H9 (cell line): ENCODE measurements at places on chromosomes 12 and 14. TPM values are rescaled to one million over a fixed set of nuclear protein-coding genes. Genes with fewer than 3 reads are reported as not detected.

The JDP2 gene
- 22.8 and 24.7 TPM in 2 replicates for total RNA-seq

The C3AR1 gene
- total RNA-seq, result not detected in 2 replicates

DNA sequence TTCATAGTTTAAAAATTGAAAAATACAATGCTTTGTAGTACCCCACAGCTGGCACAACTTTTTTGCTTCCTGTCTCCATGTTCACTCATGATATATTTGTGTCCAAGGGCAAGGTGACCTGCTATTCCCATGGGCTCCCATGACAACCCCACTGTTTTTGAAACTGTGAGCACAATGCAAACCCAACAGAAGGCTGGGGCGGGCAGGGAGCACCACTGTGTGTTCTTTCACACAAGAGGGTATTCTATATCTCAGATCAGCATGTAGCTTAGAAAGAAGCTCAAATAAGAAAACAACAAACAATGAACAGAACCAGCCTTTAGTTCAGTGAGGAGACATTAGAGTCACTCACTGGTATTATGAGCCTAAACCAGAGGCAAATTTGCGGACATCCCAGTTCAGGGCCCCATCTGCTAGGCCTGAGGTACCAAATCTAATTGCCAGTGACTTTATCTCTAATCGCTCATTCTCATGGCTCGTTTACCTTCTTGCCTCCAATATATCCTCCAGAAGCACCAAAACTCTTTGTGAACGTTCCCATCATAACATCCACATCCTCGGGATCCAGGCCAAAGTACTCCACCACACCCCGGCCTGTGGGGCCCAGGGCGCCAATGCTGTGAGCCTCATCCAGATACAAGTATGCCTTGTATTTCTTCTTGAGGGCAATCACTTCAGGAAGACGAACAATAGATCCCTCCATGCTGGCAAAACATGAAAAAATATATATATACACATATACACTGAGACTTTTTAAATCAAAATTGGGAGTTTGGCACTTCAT, 56.4 kb upstream of the ISM2 start:
- H3K4me3 ChIP-seq, result no peak overlapping the region
- H3K27ac ChIP-seq, result no peak overlapping the region
- H3K4me1 ChIP-seq, result no peaks in the 10 kb centered on the region
- peaks cover 14% of the 10 kb centered on the region; the same call in 2 of the 3 replicates for H3K36me3 ChIP-seq
- H3K27me3 ChIP-seq, result no peaks in the 10 kb centered on the region
- no peak for DNase-seq

- H3K27me3 ChIP-seq, result no peaks in the 10 kb centered on the region
- H3K27ac ChIP-seq, result no peak overlapping the region
- no peak for DNase-seq
- no peaks in the 10 kb centered on the region for H3K36me3 ChIP-seq
- no peak overlapping the region for H3K4me3 ChIP-seq
Measured at GRCh38 chr12:99960311-99960710, 24.4 kb downstream of the ANKS1B start.
